ENCODE measurements at places on chromosomes 3 and 15.

GRCh38 chr3:37995652-37996641 is 5.4 kb downstream of the VILL start:
- no peak for DNase-seq

GRCh38 chr3:26558257-26558656 is 64.3 kb upstream of the LRRC3B start:
- DNase-seq = no peak

- no peak for DNase-seq
These were observed 159.9 kb upstream of the CMC1 start for GRCh38 chr3:28081533-28081947.

DNA sequence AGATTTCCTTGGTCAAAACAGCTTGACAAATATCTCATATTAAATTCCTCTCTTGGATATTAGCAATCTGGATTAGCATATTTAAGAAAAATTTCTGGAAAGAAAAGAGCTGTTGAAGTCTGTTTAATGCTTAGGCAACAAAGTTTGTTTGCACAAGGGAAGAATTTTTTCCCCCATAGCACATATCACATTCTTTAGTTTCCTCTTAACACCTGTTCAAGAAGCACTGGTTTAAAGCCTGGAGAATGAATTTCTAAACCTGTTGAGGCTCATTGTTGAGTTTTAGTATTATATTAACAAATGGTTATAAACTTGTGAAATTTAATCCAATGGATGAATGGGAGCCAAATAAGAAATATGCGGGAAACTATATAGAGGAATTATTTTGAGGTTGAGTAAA is 41.5 kb downstream of the NLGN1 start:
- no peak for DNase-seq

GRCh38 chr3:46724424-46724823 is 6.8 kb upstream of the PRSS50 start:
- DNase-seq = no peak

GRCh38 chr3:139457066-139457465 is 19.2 kb downstream of the RBP2 start:
- no peak for DNase-seq

- DNase-seq = no peak
These were observed 389.1 kb upstream of the NDN start for GRCh38 chr15:24076090-24076784.

- DNase-seq = no peak
These were observed 50.8 kb downstream of the SUSD5 start for GRCh38 chr3:33167716-33168336.

DNA sequence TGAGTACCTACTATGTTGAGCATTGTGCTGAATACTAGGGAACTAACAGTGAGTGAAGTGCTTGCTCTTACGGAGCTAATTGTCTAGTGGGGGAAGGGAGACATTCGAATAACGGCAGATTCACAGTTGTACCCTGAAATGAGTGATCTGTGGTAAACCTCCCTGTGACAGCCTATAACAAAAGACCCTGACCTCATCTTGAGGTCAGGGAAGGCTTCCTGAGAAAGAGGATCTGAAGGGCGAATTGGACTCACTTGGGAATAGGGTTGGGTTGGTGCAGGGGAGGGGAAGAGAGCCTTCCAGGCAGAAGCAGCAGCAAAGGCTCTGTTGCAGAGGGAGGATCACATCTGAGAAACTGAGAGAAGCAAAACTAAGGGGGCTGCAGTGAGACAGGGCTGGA is 13.2 kb downstream of the HPS3 start:
- DNase-seq = no peak

GRCh38 chr3:123724306-123724705 is 139.5 kb upstream of the HACD2 start:
- DNase-seq = no peak
